AG04450 (cell line): ENCODE measurements at places on chromosomes 4 and X. TPM values are rescaled to one million over a fixed set of nuclear protein-coding genes. Genes with fewer than 3 reads are reported as not detected.

The PTTG2 gene
- polyA plus RNA-seq, result not detected in 2 replicates

DNA sequence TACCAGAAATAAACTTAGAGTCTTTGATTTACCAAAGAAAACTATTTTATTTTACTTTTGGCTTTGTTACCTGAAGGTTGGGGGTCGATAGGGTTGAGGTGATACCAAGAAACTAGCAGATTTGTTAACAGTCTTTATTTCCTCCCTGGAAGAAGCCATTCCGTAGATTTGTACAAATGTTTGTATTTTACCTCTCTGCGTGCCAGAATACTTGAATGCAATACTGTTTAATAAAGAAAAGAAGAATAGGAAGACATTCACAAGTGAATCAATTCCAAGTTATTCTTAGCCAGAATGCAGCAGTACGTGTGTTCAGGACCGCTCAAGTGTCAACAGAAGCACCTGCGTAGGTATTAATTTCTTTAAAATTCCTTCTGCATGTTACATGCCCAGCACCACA lies 260.3 kb upstream of the TENM3 start:
- DNase-seq, result no peak

The CENPVL1 gene
- polyA plus RNA-seq, result not detected in 2 replicates

The NHS gene
- polyA plus RNA-seq, result 2.0 and 2.3 TPM in 2 replicates

DNA sequence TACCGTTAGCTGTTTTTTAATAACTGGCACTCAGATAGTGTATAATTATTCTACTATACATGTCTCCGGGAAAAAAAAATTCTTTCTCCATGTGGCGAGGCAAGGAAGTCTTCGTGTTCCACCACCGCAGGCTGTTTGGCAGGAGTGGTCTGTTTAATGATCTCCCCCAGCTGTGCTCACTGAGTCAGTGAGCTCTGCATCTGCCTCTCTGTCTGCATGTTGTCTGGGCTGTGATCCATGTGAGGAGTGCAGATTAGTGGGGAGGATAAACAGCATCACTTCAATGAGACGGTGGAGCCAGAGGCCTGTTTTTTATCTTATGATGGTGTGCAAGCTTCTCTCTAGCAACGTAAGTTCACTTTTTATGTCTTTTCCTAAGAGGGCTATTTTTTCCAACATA lies 69.8 kb downstream of the RPS3A start:
- DNase-seq, result peak; percentile 97

The DGAT2L6 gene
- not detected in 2 replicates for polyA plus RNA-seq

The BMPR1B gene
- polyA plus RNA-seq, result 0.42 and 0.60 TPM in 2 replicates

DNA sequence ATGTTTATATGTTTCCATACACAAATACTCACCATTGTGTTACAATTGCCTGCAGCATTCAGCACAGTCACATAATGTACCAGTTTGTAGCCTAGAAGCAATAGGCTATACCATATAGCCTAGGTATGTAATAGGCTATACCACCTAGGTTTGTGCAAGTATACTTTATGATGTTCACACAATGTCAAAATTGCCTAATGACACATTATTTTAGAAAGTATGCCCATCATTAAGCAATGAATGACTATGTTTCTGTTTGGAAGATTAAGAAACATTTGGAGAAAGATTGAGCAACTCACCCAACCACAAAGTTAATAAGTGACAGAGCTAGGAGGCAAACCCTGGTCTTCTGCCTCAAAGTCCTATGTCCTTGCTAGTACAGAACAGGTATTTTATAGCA lies 96.8 kb upstream of the GRIA3 start:
- no peak for DNase-seq

DNA sequence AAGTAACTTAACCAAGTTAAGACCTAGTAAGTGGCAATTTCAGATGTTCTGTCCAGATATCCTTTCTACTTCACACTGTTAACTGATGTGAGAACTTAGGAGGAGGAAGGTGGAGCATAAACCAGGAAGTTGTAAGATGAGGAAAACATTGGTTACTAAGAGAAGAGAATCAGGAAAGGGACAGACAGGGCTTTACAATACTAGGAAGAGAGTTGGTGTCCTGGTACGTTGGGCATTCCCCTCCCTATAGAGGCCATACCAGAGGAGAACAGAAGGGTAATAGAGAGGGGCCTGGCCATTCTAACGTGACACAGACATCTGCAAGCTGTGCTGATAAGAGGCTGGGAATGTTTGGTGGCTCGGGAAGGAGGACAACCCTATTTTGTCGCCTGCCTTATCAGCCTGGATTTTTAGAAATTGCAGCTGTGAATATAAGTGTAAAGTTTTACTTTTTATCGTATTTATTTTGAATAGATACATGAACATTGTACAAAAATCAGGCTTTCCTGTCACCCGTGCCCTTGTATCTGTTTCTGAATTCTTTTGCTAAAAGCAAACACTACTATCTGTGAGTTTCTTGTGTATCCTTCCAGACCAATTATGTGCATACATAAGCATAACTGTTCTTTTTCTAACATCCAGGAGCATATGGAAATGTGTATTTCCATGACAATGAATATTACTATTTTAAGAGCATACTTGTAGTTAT lies 53.5 kb upstream of the HPRT1 start:
- DNase-seq, result no peak

DNA sequence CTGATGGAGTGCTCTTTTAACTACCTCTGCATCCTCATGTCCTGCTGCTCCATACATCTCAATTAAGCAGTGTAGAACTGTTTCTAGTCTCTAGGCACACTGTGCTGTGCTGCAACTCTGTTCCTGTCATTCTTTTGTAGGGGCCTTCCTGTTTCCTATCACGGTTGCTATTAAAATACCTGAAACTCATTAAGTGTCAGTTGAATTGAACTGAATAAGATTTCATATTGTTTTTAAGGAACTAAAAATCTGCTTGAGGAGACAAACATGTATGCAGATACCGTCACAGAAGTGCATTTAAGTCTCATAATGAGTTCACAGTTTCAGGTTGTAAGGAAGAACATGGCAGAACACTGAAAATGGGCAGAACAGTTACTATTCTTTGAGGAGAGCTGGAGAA lies 170.1 kb downstream of the LARP7 start:
- DNase-seq, result no peak

GRCh38 chr4:113467581-113467980 lies 294.0 kb downstream of the CAMK2D start:
- DNase-seq, result no peak

The MGARP gene
- polyA plus RNA-seq, result 42.6 and 57.7 TPM in 2 replicates

GRCh38 chr4:1166509-1167243 lies 5.7 kb downstream of the SPON2 start:
- no peak for DNase-seq

The COMMD8 gene
- polyA plus RNA-seq, result 21.1 and 35.1 TPM in 2 replicates

- DNase-seq, result no peak
Observed at GRCh38 chr4:28001698-28002097, 1141.1 kb downstream of the STIM2 start.

DNA sequence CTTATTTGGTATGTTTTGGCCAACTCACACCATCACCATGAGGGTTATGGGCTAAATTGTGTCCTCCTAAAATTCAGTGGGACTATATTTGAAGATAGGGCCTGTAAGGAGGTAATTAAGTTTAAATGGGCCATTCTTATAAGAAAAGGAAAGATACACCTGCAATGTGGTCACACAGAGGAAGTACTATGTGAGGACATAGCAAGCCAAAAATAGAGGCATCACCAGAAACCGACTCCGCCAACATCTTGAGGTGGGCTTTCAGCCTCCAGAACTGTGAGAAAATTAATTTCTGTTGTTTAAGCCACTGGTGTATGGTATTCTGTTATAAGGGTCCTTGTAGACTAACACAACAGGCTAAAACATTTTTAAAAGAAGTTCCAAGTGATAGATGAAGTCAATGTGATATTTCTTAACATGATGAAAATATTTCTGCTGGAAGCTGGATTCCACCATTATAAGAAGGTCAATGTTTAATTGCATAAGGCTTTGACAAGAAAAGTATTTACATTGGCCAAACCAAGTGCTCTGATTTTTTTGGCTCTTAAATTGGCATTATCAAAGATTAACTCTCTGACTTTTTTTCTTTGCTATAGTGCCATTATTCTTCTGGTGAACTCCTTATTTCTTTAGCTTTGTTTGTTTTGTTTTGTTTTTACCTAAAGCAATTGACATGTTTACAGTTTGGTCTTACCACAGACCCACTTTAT lies 540.9 kb downstream of the PPARGC1A start:
- no peak for DNase-seq

GRCh38 chrX:134461437-134461836 lies 1.5 kb downstream of the HPRT1 start:
- no peak for DNase-seq

DNA sequence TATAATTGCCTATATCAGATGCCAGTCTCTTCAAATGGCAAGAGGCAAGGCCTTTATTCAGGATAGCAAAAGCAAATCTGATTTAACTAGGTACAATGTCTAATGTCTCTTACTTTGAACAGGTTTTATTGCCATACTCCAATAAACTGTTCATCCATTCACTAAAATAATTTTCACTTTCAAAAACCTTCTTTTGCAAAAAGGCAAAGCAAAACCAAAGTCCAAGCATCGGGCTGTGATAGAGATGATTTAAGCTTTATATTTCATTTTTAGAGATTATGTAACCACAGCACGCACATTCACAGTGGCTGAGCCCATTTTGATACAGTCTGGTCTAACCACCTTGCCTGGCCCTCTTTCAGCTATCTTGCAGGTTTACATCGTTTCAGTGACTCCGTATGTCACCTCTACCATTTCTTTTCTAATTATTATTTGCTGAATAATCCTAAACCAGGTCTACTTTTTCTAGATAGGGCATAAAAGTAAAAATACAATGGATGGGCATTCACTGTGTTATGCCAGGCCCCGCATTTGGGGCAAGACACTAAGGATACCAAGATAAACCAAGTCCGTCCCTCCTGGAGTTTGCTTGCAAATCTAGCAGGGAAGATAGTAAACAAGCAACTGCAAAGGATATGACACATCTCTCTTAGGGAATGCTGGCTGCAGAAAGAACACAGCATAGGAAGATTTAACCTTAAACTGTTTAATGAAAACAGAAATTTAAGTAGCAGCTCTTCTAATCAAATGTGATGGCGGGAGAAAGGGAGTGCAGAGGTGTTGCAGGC lies 1.8 kb downstream of the CASP3 start:
- no peak for DNase-seq

The LIMCH1 gene
- 0.71 and 1.1 TPM in 2 replicates for polyA plus RNA-seq

DNA sequence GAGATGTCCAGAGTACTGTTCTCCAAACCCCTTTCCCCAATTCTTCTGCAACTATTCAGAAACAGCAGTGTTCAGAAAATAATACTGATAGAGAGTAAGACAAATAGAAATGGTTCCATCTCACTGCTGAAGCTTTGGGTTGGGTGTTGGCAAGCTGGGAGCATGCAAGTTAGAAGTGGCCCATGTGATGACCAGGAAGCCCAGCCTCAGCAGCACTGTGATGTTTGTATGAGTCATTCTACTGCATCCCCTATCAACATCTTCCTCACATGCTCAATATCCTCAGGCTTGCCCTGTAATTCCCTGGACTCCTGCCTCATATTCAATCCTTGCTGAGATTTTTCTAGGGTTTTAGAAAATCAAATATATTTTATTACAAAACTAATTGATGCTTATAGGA lies 96.5 kb downstream of the CHRDL1 start:
- no peak for DNase-seq

DNA sequence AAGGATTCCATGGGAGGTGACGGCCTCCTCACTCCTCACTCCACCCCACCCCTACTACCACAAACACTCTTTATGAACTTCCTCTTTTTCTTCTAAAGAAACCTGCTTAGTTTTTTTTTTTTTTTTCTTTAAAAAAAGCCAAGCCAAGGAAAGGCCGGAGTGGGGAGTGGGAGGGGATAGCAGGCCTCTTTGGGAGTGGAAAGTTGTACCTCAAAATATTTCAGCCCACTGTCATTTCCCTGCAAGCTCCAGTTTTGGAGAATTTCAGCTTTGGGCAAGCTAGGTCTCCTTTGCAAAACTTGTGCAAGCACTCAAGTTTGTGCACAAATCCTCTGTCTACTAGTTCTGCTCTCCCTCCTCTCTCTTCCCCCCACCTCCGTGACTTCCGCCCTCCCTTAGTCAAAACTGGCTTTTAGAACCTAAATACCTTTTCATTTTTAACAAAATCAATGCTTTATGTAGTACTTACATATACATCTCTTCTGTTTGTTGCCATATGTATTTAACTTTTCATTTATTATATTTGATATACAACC lies 512 bp upstream of the ANTXR2 start:
- DNase-seq, result no peak

DNA sequence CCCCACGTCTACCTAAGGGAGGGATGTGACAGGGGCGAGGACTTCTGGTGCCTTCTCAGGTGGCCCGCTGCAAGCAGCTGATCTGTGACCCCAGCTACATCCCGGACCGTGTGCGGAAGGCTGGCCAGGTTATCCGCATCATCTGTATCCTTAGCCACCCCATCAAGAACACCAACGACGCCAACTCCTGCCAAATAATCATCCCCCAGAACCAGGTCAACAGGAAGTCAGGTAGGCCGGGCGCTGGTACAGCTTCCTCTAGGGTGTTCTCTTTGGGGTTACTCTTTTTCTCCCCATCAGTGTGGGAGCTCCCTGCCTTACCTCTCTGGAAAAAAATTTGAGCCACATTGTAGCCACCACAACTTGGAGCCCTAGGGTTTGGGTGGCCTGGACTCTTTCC lies 2.4 kb upstream of the FAM50A start:
- no peak for DNase-seq

GRCh38 chr4:3074846-3075651 lies 568 bp downstream of the HTT start:
- no peak for DNase-seq

GRCh38 chrX:134533952-134534351 lies 74.0 kb downstream of the HPRT1 start:
- no peak for DNase-seq
